Activated CD4-positive, alpha-beta T cell treated with anti-CD3 and anti-CD28 coated beads for 24 hours (primary cell): ENCODE measurements at places on chromosomes 5 and 9.

DNA sequence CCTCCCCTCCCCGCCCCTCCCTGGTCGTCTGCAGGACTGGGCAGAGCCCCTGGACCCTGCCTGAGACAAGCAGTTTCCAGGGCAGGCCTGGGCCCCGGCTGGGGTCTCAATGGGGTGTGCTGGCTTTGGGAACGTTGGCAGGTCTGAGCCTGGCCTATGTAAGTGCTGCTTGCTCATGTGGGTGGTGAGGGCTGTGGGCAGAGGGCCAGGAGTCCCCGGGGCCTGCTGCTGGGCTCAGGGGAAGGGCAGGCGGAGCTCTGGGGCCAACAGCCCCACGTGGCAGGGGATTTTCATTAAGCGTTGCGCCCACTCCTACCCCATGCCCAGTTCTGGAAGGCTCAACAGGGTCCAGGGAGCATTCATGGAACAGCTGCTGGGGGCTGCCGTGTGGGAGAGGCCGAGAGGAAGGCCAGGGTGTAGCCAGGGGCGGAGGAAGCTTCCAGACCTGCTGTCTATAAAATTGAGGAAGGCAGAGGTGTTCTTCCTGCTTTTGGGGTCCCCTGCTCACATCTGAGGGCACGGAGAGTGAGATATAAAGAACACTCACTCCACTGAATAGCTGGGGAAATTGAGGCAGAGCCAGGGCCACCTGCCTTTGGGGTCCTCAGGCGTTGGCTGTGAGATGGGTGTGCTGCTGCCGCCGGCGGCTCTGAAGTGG, 32.5 kb downstream of the RXRA start:
- DNase-seq, result no peak

GRCh38 chr9:27817747-27818146, 244.5 kb upstream of the C9orf72 start:
- no peak for DNase-seq

GRCh38 chr9:108673386-108673785, 182.4 kb downstream of the ACTL7B start:
- no peak for DNase-seq

DNA sequence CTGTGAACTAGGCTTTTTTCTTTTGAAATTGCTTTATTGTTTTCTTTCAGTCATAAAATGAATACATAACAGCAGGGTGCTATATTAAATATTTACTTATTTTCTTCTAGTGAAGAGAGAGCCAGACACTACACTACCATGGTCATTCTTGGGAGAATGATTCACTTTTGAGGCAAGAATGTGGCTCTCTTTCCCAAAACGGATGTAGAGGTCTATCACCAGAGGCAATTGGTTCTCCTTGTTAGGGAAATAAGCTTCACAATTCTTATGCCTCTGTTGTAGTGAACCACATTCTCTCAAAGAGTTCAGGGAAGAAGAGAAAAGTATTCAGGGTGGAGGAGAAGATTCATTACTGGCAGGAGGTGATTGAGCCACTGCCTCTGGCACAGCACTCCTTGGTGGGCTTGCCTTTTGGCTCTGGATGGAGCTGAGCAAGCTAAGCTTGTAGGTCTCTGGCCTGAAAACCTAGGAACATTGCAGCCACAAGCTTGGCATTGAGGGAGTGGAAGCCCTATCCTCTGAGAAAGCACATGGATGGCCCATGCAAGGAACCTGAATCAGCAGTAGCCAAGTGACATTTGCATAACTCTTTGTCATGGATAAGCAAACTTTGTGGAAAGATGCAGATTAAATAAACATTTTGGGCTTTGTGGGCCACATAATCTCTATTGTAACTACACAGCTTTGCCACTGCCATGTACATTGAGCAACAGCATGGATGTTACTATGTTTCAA, 179.0 kb upstream of the TNC start:
- no peak for DNase-seq

GRCh38 chr5:125560476-125561225, 814.2 kb upstream of the ZNF608 start:
- DNase-seq, result no peak

- no peak for DNase-seq
These were observed 757 bp downstream of the SAPCD2 start for GRCh38 chr9:137069508-137070091.

DNA sequence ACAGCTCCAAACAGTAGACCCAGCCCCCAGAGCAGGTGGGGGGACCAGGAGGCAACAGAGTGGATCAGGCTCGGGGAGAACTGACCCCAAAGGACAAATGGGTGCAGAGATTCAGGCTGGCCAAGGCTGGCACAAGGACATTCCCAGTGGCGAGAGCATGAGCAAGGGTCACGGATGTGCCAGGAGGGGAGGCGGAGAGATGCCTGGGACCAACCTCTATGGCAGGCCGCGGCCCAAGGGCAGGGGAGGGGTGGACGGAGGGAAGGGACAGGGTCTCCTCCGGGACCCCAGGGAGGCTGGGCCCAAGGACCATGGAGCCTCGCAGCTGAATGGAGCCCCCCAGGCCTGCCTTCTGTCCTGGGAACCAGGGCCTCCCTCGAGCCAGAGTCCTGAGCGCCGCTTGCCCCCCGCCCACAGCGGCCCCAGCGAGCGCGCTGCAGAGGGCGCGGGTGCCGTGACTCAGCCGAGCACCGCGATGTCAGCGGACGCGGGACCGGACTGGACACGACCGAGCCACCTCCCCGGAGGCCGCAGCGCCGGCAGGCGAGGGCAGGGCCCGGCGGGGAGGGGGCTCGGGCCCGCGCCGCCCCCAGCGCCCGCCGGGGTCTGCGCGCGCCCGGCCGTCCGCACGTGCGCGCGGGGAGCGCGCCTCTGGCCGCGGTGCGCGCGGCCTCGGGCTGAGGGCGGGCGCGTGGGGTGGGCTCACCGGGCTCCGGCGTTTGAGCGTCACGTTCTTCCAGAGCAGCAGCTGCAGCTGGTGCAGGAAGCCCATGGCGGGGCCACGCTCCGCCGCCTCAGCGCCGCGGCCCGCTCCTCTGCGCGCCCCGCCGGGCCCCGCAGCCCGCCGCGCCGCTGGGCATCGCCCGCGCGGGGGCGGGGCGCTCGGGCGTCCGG, at the start of gene ABCA2:
TSS of gene ABCA2 (minus strand) at position 869 of the 894 bp plus-strand sequence. CDS start at position 772, 97 bp downstream.
- no peak for DNase-seq

GRCh38 chr9:108476574-108476973, 379.2 kb downstream of the ACTL7B start:
- no peak for DNase-seq

GRCh38 chr9:113219186-113219936, 1.7 kb downstream of the FKBP15 start:
- no peak for DNase-seq

DNA sequence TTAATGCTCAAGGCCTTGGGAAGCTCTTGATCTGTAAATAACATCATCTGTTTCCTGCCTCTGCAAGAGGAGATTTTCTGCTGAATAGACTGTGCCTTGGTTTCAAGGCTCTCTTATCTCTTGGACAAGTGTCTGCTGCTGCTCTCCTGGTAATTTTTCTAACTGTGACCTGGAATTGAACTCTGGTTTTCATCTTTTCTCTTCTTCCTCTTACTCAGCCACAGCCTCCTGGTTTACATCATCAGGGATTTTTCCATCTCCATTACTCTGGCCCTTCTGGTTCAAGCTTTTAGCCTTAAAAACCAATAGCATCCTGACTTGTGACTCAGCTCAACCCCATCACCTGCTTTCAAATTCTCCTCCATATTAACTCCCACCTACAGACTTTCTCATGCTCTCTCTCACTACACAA, 49.6 kb upstream of the ITGA1 start:
- no peak for DNase-seq

DNA sequence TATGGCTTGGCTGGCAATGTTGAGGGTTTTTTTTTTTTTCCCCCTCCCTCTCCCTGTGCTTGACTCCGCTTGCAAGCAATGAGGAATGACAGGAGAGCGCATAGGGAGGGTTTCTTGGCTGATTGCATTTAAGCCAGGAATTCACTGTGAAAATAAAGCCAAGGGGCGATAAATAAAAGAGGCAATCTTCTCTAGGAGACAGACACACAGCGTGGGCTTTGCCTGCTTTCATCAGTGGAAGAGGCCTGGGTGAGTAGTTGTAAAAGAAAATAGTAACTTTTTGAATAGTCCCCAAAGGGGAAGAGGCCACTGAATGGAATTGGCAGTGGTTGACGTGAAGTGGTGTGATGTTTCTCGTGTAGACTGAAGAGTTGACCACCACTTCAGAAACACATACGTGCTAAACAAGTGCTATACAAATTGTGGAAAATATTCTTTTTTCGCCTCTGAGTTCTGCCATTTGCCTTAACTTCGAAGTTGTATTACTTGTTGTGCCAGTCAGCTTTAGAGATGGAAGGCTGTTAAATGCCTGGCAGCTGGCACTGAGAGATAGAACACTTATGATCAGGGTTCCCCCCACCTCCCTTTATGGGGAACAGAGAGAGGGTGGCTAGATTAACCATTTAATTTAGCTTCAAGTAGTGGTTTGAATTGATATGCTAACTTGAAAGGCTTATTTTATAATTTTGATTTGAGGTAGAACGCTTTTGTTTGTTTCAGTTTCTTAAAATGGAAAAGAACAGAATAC, 3.0 kb downstream of the ZSWIM6 start:
- DNase-seq, result no peak

GRCh38 chr5:174305241-174305681, 259.8 kb downstream of the NSG2 start:
- DNase-seq, result no peak

DNA sequence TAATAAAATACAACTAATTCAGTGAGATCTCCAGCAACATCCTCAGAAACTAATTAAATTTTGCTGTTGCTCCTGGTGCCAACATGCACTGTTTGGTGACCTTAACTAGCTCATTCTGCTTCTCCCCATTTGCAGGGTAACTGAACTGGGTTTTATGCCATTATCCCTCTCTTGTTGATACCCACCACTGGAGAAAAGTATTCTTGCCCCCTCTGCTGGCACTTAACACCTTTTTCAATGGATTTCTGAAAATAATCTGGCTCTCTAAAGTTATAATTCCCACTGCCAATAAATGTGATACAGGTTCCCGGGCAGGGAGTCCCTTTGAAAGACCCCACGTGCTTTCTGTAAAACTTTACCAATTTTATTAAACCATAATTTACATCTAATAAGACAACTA, 394.3 kb downstream of the OSTF1 start:
- no peak for DNase-seq

GRCh38 chr9:99046068-99046467, 58.8 kb upstream of the TGFBR1 start:
- DNase-seq, result no peak

DNA sequence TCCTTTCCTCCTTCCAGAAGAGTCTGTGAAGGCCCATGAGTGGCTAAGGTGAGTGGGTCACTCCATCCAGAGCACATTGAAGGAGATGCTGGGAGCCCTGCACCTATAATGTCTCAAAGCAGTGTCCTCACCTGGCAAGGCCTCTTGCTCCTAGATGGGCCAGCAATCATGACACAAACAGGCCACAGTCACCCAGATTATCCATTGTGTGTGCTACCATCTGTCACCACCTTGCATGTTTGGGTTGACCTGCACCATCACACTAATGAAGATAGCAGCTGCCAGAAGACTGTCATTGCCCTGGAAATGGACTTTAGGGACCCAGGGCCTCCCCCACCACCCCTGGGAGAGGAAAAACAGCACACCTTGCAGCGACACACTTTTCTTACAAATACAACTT, 69.6 kb downstream of the GABBR2 start:
- DNase-seq, result no peak

- peak; percentile 13 for DNase-seq
These were observed 67.1 kb downstream of the KLF4 start for GRCh38 chr9:107422189-107423185.

- no peak for DNase-seq
These were observed 25.8 kb downstream of the TRPM6 start for GRCh38 chr9:74861773-74862474.

DNA sequence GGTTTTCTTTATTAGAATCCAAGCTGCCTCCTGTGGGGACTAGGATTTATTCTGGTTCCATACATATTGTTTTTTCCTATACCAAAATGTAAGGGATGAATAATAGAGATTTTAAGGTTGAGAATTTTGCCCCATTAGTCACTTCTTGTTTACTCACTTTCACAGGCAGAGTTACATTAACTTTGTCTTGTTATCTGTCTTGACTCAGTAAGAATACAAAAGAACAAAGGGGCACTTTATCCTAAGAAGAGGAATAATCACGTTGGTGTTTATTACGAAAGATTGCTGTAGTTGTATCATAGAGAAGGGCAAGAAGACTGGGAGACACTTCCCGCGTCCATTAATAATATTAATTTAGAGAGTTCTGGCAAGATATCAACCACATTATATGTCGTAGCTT, 599.7 kb upstream of the FTMT start:
- DNase-seq, result no peak
